ENCODE measurements at places on chromosomes 16 and 17.

- no peak for DNase-seq
Observed at GRCh38 chr16:87002717-87003413, 314.3 kb downstream of the C16orf95 start.

DNA sequence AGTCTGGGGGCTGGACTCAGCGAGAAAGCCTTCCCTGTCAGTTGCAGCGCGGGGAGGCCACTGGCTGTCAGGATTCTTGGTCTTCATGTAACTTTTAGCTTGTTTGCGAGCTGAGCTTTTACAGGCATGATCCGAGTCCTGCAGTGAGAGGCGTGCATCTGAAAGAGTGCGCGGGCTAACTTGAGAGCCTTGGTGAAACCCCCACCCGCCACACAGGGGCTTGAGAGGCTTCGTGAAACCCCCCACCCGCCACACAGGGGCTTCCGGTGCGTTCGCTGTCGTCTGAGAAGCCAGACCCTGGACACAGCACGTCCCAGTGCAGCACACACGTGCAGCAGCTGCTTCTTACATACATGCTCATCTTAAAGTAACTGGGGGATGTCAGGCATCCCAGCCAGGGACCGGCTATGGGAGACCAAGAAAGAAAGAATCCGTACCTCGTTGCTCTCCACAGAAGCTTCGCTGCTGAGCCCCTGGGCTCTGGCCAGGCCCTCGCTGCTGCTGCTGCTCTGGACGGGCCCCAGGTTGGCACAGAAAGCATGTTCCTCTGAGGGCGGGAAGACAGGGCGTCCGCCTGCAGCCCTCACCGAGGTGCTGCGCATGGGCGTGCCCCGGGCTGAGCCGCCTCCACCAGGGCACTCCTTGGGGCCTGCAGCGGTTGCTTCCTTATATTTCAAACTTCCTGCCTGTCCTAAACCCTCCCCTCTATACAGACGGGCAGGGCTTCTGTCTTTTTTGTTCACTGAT is 7.8 kb downstream of the NUDT16L1 start:
- DNase-seq, result no peak

DNA sequence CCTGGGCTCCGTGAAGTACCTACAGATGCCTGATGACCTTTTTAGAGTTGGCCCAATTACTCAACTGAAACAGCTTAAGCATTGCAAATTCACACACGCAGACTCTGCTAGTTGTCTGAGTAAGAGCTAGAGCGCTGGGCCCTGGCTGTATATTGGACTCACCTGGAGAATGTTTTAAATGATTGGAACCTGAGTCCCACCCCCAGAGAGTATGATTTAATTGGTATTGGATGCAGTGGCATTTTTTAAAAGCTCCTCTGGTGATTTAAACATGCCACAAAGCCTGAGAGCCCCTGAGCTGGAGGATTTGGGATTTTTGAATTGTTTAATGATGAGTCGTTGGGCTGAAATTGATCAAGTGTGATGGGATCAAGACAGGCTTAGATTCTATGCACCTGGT is 143.9 kb upstream of the SDK2 start:
- no peak for DNase-seq

DNA sequence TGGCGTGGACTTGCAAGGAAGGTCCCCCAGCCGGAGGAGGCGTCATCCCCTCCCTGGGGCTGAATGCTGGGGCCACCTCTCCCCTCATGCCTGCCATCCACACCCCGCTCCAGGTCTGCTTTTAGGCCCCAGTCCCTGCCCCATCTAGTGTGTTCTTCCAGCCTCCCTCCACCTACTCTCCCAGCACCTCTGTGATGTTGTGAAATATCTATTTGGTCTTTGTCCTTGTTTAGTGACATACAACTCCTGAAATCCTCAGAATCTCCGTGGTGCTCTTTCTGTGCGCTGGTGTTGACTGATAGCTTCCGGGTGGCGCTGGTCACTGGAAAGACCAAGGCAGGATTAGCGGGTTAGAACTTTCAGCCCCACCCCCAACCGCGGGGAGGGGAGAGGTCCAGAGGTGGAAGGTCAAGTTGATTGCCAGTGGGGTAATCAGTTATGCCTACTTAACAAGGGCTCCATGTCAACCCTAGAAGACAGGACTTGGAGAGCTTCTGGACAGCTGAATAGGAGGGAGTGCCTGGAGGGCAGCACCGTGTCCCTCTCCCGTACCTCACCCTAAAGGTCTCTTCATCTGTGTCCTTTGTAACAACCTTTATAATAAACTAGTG is 10.1 kb downstream of the TBC1D24 start:
- DNase-seq, result no peak

DNA sequence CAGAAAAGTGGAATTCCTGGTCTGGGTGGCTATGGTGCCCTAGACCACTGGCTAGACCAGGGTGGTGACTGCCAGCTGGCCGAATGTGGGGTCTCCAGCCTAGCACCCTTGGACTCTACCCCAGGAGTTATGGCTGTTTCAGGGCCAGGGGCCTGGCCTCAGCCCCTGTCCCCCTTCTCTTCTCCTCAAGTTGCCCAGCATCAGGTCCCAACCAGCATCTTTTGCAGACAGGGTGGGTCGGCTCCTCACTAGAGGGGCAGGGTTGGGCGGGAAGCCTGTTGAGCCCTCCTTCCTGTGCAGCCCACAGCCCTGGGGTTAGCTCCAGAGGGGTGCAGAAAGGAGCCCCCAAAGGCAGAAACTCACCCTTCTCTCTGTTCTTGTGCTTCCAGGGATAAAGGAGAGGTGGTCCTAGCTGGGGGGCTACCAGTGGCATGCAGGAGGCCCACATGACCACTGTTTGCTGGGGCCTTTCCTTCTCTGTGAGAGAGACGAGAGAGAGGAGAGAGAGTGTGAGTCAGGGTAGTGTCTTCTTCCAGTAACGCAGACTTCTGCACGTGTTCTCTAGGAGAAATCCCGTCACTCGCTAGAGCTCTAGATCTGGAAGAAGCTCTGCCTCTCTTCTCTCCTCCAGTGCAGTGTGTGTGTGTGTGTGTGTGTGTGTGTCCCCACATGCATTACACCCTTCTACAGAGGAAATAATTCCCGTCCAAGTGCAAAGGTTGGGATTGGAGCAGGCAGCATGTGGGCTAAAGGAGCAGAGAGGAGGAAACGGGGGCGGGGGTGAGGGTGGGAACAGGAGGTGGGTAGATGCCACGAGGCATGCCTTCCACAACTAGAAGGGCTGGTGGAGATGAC is 209.4 kb downstream of the SEC14L1 start:
- DNase-seq, result no peak

GRCh38 chr16:17026600-17027242 is 444.0 kb downstream of the XYLT1 start:
- DNase-seq, result peak; percentile 5

DNA sequence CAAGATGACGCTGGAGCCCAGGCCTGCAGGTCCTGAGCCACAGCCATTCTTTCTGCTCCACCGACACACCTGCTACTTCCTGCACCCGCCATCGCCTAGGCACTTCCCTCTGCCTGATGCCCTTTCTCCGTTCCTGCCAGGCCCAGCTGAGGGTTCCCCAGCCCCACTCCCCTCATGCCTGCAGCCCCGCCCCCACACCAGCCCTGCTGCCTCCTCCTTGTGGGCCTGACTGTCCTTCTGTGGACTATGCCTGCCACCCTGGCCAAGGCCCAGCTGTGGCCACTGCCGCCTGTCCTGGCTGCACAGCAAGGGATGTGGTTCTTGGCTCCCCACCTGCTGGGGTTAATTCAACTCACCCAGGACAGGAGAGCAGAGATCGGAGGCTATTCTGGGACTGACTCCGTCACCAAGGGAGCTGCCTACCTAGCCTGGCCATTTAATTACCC is 7.5 kb downstream of the NATD1 start:
- DNase-seq, result no peak

GRCh38 chr17:82864713-82865248 is 25.0 kb upstream of the ZNF750 start:
- DNase-seq, result no peak

- DNase-seq, result no peak
Observed at GRCh38 chr17:39946551-39947330, 16.1 kb upstream of the GSDMA start.

DNA sequence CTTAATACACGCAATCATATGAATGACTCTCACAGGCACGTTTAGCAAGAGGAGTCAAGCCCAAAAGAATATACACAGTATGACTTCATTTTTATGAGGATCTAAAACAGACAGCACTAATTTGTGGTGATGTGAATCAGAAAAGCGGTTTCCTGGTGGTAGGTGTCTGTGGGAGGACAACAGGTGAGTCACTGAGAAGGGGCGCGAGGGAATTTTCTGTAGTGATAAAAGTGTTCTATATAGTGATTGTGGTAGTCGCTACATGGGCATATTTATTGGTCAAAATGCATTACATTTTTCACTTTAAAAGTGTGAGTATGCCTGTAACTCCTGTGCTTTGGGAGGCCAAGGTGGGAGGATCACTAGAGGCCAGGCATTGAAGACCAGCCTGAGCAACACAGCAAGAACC is 7.6 kb upstream of the TNRC6A start:
- DNase-seq, result no peak

DNA sequence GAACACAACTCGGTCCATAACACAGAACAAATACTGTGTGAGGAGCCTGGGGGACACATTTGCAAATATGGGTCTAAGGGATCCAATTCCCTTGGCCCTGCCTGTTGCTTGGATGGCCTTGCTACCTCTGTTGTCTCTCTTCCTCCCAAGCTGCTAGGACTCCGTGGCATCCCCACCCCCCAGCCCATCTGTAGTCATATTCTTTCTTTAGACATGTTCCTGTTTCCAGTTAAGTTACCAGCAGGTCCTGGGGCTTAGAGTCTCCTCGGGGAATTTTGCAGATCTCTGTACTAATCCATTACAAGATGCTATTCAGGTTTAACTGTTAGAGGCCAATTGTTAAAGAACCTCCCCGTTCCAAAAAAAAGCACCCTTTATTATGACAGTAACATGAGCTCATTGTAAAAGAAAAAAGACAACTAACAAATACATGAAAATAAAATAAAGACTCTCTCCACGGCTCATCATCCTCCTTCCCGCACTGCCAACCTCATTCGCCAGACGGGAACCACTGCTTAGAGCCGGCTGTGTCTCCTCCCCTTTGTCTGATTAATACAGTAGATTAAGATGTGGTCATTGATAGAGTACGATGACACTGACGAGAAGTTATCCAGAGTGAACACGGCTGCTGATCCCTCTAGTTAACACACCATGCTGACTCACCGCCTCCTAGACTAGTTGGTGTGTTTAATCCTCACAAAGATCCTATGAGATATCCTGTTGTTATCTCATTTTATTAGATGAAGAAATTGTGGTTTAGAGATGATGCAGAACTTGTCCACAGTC is 22.2 kb downstream of the HS3ST4 start:
- DNase-seq, result no peak

GRCh38 chr16:17302214-17302613 is 168.5 kb downstream of the XYLT1 start:
- no peak for DNase-seq

GRCh38 chr17:69802045-69802740 is 272.8 kb upstream of the KCNJ16 start:
- DNase-seq, result no peak

- DNase-seq, result peak; percentile 27
Observed at GRCh38 chr17:63930951-63931575, 1.1 kb downstream of the CD79B start.

GRCh38 chr17:76986365-76986764 is 118.2 kb downstream of the MGAT5B start:
- no peak for DNase-seq

DNA sequence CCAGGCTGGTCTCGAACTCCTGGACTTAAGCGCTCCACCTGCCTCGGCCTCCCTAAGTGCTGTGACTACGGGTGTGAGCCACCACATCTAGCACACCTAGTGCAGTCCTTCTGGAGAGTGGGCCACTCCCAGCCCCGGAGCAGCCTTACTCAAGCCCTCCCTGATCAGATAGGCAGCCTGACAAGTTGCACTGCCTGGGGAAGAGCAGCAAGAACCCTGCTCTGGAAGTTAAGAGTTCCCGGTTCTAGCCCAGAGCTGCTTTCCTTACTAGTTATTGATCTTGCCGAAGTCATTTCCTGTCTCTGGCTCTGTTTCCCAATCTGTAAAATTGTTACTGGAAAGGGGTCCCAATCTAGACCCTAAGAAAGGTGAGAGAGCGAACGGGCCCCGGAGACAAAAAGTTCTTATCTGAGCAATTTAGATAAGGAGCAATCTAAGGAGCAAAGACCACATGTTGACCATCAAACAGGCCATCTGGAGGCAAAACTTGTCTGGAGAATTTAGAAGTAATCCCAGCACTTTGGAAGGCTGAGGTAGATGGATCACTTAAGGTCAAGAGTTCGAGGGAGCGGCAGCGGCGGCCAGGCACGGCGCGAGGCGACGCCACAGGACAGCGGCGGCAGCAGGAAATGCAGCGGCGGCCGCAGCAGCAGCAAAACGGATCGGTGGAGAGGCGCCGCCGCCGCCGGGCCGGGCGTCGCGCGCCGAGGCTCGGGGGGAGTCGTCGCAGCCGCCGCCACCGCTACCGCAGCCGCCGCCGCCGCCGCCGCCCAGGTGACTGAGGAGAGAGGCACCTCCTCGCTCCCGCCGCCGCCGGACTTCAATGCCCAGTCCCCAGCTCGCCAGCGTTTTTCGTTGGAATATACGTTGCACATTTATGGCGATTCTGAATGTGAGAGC is 4.3 kb upstream of the NAGLU start:
- no peak for DNase-seq

GRCh38 chr16:87930456-87930855 is 5.9 kb downstream of the CA5A start:
- no peak for DNase-seq

GRCh38 chr17:74637926-74638325 is 14.4 kb upstream of the CD300E start:
- DNase-seq, result no peak

GRCh38 chr17:62140836-62141235 is 75.8 kb upstream of the MED13 start:
- no peak for DNase-seq

GRCh38 chr17:19578545-19578944 is 44.9 kb downstream of the SLC47A1 start:
- no peak for DNase-seq

- DNase-seq, result no peak
Observed at GRCh38 chr17:39774047-39774446, 36.3 kb downstream of the GRB7 start.

- DNase-seq, result no peak
Observed at GRCh38 chr17:38426441-38426840, 1.8 kb upstream of the ARHGAP23 start.

GRCh38 chr16:89138513-89138795 is 33.1 kb upstream of the CDH15 start:
- no peak for DNase-seq
